ENCODE measurements at places on chromosomes 3 and 15.
A peak's percentile ranks its signal among the peaks of the same experiment; 100 is the strongest.

DNA sequence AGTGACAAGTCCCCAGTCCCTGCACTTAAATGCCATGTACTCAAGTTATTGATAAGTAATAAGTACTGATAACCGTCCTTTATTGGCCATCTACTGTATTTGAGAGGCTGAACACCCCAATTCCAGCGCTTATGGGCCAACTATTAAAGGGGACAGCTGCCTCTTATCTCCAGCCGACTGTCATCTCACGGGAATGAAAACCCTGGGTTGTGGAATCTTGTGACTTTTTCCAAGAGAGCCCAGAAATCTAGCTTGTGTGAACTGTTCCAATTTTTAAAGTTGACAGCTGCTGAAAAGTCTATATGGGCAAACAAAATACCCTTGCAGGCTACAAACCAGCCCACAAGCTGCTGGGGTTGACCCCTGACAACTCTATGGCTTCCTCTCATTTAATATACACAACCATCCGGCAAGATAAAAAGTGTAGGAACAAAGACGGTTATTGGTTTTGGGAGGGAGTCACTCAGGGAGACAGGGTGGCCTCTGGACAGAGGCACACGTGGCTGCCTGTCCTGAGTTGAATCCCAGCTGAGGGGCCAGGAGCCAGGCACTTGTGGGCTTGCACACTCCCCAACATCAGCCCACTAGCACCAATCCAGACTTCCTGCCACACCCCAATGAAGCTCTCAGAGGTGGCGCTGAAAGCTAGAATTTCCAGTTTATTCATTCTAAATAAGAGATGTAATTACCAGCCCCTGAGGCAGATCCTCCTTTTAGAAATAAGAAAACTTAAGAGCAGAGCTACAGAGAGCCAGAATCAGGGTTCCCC lies 16.2 kb downstream of the SPSB4 start:
- DNase-seq: no peak

- DNase-seq: peak; percentile 87
These were observed 676 bp downstream of the TCF12 start for GRCh38 chr15:56919031-56919608.

GRCh38 chr15:70863450-70864218 lies 9.7 kb upstream of the LARP6 start:
- DNase-seq: no peak

- no peak for DNase-seq
These were observed 97.7 kb downstream of the CD47 start for GRCh38 chr3:107992976-107993684.

- no peak for DNase-seq
These were observed 97.1 kb upstream of the TRIM42 start for GRCh38 chr3:140580746-140581145.

- no peak for DNase-seq
These were observed 1.7 kb upstream of the MAN2A2 start for GRCh38 chr15:90901175-90902039.

GRCh38 chr15:75227663-75228280 lies 26.1 kb downstream of the C15orf39 start:
- no peak for DNase-seq

DNA sequence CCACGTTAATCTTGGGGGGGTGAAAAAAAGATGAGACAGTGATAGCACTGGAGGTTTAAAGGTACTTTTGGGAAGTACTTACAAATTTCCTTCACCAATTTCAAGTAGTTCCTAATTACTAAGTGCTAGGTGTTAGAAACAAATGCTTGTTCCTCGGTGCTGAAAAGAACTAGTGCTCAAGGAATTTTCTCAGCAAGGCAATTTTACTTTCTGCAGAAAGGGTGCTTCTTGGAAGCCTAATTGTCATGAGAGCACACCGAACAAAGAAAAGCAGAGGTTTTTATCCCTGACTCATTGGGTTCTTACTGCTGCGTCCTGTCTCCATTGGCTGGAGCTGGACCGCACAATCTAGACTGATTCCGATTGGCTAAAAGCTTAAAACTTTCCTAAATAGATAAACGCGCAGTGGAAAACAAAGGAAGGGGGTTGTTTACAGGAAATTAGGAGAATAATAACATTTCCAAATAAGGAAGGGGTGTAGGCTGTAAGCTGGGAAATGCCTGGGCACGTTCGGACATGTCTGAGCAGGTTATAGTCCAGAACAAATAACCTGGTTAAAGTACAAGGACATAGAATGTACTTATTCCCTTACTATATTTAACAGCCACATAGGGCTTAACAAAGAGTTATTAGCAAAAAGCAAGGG lies 49.6 kb downstream of the CHD2 start:
- DNase-seq: no peak

Data from osteocyte (in vitro differentiated cells).